Stomach (tissue), 19 donors: ENCODE measurements at places on chromosomes 12 and 14. TPM values are rescaled to one million over a fixed set of nuclear protein-coding genes. Genes with fewer than 3 reads are reported as not detected.
A peak's percentile ranks its signal among the peaks of the same experiment; 100 is the strongest.

IGF1 gene
- 14.5 TPM for total RNA-seq

DLK1 gene
- not detected for total RNA-seq

DNA sequence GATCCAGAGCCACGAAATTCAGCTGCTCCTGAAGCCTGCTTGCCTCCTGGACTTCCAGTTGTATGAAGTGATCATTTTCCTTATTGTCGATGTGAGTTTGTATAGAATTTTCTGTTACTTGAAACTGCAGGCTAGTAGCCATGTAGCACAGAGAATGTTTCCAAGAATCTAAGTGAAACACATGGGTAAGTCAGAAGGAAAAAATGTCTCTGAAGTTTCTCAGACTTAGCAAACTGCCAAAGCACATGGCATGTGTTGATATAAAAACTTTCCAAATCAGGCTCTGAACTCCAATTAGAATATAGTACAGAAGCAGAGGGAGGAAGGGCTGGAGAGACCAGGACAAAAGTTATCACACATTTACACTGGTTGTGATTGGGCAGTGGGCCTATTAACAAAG is 9.8 kb upstream of the PCNX1 start:
- H3K36me3 ChIP-seq: no peaks in the 10 kb centered on the region
- no peak for DNase-seq
- H3K27me3 ChIP-seq: no peaks in the 10 kb centered on the region
- no peak overlapping the region for H3K27ac ChIP-seq
- peaks cover 29% of the 10 kb centered on the region for H3K4me1 ChIP-seq

DNA sequence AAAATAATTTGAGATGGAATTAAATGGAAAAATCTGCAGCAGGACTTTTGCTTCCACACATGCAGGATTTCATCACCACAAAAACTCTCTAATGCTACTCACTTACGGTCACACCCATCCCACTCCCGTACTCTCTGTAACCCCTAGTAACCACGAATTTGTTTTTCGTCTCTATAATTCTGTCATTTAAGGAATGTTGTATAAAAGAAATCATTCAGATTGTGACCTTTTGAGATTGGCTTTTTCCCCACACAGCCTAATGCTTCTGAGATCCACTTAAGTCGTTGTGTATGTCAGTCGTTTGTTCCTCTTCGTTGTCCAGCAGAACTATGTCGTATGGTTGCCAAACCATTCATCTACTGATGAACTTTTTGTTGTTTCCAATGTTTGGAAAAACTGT is 19.8 kb upstream of the PZP start:
- H3K27me3 ChIP-seq: no peaks in the 10 kb centered on the region
- DNase-seq: no peak
- no peak overlapping the region for H3K27ac ChIP-seq
- H3K4me3 ChIP-seq: no peak overlapping the region

GRCh38 chr14:94769391-94770250 is at the start of gene GSC:
Gene GSC (minus strand): TSS chr14:94770113. CDS start chr14:94770015, 98 bp downstream.
- no peaks in the 10 kb centered on the region for H3K36me3 ChIP-seq
- no peak within 1 kb of the TSS for H3K27ac ChIP-seq
- H3K4me3 ChIP-seq: peak within 1 kb of the TSS; percentile 80
- peaks cover 25% of the 10 kb centered on the region for H3K4me1 ChIP-seq
- DNase-seq: peak; percentile 42

GRCh38 chr12:131980263-131980662 is 30.5 kb downstream of the EP400 start:
- H3K4me1 ChIP-seq: no peaks in the 10 kb centered on the region
- no peak overlapping the region for H3K27ac ChIP-seq
- H3K4me3 ChIP-seq: no peak overlapping the region
- DNase-seq: no peak

DNA sequence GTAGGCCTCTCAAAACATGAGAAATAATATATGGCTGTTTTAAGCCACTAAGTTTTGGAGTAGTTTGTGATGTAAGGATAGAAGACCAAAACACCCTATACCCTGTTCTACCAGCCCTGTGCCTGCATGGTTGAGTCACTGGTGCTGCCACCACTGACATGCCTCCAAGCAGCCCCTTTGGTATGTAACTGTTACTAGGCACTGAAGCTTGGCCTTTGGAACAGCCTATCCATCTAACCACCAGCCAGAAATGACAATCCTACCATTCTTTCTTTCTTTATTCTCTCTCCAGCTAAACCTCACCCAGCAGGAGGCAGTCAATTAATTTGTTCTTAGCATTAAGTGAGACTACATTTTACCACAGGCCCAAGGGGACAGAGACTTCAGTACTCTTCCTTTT is 240.3 kb downstream of the MSRB3 start:
- DNase-seq: no peak
- no peak overlapping the region for H3K27ac ChIP-seq
- no peaks in the 10 kb centered on the region for H3K27me3 ChIP-seq
- no peaks in the 10 kb centered on the region for H3K36me3 ChIP-seq
- H3K4me1 ChIP-seq: no peaks in the 10 kb centered on the region
- no peak overlapping the region for H3K4me3 ChIP-seq

DNA sequence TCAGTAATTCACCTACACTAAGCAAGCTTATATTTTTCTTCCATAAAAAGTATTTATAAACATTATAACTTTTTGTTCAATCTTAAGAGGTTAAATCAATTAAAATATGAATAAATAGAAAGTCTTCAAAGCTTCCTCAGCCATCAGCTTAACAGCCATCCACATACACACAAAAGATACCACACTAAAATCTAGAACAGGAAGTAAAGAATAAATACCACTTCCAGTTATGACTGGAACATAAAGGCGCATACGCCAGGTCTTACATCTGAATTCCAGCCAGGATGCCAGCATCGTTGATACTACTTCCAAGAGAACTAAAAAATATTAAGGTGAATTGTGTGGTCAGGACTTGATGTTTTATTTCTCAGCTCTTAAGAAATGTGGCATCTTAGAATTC is 17.0 kb downstream of the SIX1 start:
- H3K27ac ChIP-seq: no peak overlapping the region
- peaks cover 5% of the 10 kb centered on the region for H3K27me3 ChIP-seq
- H3K36me3 ChIP-seq: no peaks in the 10 kb centered on the region
- peaks cover 2% of the 10 kb centered on the region for H3K4me1 ChIP-seq
- DNase-seq: no peak
- H3K4me3 ChIP-seq: no peak overlapping the region
